Activated CD4-positive, alpha-beta T cell treated with anti-CD3 and anti-CD28 coated beads, Interleukin-2, amount 50 U/mL, for 24 hours (primary cell): ENCODE measurements at places on chromosomes 3 and 15.

DNA sequence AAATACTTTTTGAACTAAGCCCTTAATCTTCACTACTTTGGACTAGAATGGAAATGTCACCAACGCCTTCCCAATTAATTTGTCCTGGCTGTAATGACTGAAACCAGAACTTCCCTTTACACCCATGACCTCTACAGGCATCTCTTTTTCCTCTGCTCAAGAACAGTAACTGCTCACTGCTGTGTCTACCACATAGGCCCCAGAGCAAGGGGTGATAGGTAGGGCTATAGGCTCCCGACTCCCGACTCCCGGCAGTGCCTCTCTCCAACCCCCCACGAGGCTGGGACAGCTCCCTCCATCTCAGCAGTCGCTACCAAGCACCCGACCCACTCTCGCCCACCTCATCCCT, 384 bp upstream of the LEKR1 start:
- no peak for DNase-seq

DNA sequence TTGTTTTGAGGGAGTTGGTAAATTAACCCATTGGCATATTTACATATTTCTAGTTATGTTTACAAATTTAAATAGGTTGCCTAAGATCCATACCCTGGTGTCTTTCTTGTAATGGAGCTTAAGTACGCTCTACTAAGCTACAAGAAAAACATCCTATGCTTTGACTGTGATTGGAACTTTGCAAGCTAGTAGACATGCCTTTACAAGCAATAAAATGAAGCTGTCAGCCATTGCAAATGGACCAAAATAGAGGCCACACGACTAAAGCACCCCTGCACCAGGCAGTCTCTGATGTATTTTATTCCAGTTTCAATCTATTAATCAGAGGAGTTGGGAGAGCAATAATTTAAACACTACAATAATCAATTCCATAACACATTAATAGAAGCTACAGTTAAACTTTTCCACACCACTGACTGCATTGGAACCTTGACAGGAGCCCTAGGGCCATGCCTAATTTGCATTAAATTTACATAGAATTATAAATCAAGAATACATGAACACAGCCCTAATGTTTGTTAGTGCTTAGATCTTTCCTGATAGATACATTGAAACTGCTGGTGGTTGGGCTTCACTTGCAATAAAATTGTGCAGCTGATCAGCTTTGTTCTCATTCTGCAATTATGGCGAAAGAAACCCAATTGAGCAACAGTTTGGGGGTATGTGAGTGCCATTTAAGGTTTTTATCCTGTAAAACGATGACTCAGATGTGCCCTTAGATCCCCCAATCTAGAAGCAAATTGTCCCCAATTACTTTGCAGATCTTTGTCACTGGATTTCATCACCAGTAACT, 360.1 kb downstream of the LSAMP start:
- no peak for DNase-seq

DNA sequence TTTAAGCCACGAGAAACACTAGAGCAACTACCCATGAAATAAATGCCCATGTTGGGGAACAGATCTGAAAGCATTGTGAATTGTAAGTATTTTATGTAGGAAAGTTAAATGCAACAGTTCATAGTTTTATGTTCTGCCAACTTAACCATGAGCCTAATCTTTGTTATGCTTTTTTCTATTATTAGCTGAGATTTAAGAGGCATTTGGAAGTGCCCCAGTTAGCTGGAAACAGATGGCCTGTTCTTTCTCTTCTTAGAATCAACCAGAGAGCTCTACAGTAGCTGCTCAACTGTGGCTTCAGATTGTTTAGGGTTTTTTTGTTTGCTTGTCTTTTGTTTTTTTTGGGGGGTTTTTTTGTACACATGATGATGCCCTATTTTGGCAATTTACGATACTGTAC, 284.4 kb downstream of the KCNH8 start:
- DNase-seq = no peak

- DNase-seq = no peak
These were observed 10.6 kb downstream of the PARP14 start for GRCh38 chr3:122691195-122691594.

GRCh38 chr3:140766465-140766864, 88.6 kb downstream of the TRIM42 start:
- no peak for DNase-seq

GRCh38 chr3:172317984-172318383, 130.3 kb downstream of the GHSR start:
- DNase-seq = no peak

GRCh38 chr15:79970624-79971434, at the start of gene BCL2A1:
BCL2A1 (minus strand) TSS chr15:79971196; CDS start chr15:79971119, 77 bp downstream.
- no peak for DNase-seq

DNA sequence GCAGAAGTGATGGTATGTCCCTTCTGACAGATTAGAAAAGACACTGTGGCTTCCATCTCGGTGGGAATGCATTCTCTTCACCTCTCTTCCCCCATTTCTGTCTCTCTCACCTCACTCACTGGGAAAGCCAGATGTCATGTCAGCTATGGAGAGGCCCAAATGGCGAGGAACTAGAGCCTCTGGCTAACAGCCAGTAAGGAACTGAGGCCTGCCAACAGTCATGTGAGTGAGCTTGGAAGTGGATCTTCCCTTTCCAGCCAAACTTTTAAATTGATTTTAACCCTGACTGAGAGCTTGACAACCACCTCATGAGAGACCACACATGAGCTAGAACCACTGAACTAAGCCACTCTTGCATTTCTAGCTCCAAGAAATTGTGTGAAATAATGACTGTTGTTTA, 35.2 kb upstream of the CDAN1 start:
- no peak for DNase-seq

DNA sequence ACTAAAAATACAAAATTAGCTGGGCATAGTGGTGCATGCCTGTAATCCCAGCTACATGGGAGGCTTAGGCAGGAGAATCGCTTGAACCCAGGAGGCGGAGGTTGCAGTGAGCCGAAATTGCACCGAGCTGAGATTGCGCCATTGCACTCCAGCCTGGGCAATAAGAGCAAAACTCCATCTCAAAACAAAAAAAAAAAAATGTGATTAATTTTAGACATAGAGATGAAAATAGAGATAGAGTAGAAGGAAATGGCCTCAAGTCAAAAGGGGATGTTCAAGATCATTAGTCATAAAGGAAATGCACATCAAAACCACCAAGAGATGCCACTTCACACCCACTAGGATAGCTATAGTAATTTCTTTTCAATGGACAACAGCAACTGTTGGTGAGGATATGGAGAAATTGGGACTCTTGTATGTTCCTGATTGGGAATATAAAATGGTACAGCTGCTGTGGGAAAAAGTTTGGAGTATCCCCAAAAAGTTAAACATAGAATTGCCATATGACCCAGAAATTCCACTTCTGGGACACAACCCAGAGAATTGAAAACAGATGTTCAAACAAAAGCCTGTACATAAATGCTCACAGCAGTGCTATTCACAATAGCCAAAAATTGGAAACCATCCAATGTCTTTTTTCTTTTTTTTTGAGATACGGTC, 55.4 kb downstream of the ABHD2 start:
- DNase-seq = no peak

- DNase-seq = no peak
These were observed 33.5 kb upstream of the USP8 start for GRCh38 chr15:50390554-50391264.

GRCh38 chr3:59268170-59268569, 218.3 kb upstream of the CFAP20DC start:
- DNase-seq = no peak

GRCh38 chr3:1907911-1908310, 190.8 kb upstream of the CNTN4 start:
- DNase-seq = no peak
